ENCODE measurements at places on chromosomes 2 and 18.

DNA sequence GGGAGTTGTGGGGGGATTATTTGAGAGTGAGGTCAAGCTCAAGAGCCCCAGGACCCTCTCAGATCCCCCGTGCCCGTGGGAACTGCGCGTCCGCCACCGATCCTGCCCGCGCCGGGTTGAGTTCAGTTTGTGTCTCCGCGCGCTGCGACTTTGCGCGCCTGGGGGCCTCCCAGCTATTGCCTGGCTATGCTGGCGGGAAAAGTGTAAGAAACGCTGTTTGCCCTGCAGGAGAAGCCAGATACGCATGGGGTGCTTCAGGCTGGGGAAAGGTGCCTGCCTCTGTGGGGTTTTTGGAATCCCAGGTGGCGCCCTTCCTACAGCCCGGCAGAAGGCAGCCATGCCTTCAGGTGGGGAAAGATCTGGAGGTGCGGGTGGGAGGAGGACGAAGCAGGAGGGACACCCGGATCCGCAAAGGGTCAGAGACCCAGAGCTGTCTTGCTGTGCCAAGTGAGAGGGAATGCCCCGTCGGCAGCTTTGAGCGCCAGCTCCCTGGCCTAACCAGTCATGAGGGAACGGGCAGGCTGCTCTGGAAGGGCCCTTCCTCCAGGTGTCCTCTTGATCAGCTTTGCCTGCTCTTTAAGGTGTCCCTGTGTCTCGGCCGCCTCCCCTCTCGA, 22.5 kb downstream of the TEX44 start:
- no peak for DNase-seq

GRCh38 chr2:60213865-60214625, 339.4 kb downstream of the BCL11A start:
- DNase-seq: no peak

GRCh38 chr2:6967301-6967700, 50.1 kb downstream of the RNF144A start:
- no peak for DNase-seq

- no peak for DNase-seq
These were observed 96.0 kb downstream of the TMEM17 start for GRCh38 chr2:62410015-62410453.

DNA sequence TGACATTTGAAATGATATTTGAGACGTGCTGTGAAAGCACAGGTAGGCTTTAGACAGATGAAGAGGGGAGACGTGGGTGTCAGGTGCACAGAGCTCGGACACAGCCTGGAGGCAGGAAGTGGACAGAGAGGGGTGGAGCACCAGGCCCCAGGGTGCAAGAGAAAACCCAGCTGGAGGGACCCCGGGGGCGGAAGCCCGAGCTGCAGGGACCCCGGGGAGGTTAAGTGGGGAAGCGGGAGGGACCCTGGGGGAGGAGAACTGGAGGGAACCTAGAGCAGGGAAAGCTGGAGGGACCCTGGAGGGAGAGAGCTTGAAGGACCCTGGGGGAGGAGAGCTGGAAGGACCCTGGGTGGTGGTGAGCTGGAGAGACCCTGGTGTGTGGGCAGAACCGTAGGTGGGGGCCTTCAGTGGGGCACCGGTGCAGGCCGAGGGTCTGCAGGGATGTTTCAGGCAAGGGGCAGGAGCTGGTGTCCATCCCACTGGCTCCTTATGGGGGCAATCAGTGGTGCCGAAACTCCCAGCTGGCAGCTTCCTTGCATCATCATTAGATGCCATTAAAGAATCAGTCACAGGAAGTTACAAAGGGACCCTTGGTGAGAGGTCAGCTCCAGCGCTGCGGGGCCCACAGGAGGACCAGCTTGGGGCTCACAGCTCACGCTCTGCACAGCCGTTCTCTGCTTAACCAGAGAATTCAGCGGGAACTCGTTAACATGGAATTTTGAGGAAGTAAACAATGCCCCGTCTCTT, 246.6 kb downstream of the EIPR1 start:
- DNase-seq: no peak

DNA sequence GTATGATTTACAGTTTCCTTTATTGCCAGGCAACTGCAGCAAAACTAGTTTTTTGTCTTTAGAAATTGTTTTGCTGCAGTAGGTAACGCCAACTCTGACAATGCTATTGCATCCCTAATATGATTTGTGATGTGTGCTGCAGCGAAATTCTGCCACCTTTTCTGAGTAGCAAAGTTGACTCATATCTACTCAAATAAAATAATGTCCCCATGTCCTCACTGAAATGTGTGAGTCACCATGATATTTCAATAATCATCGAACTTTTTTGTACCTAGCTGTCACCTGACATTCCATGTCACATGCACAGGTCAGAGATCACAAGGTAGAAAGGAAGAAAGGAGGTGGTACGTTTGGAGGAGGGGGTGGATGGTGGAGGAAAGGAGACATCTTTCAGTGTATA, 205.0 kb downstream of the RAD51AP2 start:
- no peak for DNase-seq

GRCh38 chr2:72841462-72842125, 15.8 kb upstream of the EXOC6B start:
- DNase-seq: no peak

DNA sequence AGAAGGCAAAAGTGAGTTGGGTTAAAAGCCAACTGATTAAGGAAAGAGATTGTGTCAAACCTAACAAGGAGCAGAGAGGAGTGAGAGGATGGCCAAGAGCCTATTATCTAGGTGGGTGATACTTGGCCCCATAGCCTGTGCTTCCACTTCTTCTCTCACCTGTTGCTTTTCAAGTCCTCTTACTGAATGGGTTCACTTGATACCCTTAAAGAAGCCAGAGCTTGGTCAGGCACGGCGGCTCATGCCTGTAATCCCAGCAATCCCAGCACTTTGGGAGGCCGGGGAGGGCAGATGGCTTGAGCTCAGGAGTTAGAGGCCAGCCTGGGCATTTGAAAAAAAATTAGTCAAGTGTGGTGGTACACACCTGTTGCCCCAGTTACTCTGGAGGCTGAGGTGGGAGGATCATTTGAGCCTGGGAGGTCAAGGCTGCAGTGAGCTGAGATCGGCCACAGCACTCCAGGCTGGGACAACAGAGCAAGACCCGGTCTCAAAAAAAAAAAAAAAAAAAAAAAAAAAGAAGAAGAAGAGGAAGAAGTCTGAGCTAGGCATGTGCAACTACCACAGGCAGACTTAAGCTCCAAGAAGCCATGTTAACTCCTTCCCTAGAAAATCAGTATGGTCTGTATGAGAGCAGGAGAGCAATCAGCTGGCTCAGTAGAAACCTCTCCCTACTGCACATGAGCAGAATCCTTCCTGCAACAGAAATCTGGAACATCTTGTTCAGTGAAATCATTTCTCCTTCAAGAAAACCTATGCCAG, 28.4 kb upstream of the ME2 start:
- DNase-seq: no peak

Data from stimulated activated CD8-positive, alpha-beta memory T cell treated with anti-CD3 and anti-CD28 coated beads, Interleukin-4, amount 100 ng/mL, for 24 hours (primary cell).